ENCODE measurements at places on chromosomes 5 and 9. TPM values are rescaled to one million over a fixed set of nuclear protein-coding genes. Genes with fewer than 3 reads are reported as not detected.

- H3K27me3 ChIP-seq = no peaks in the 10 kb centered on the region
- no peaks in the 10 kb centered on the region for H3K4me1 ChIP-seq
- H3K27ac ChIP-seq = no peak overlapping the region
- H3K36me3 ChIP-seq = no peaks in the 10 kb centered on the region
Observed at GRCh38 chr9:2059274-2059929, 44.3 kb downstream of the SMARCA2 start.

- no peak for DNase-seq
- H3K27me3 ChIP-seq = no peaks in the 10 kb centered on the region
- no peaks in the 10 kb centered on the region for H3K4me1 ChIP-seq
- H3K36me3 ChIP-seq = no peaks in the 10 kb centered on the region
- no peak overlapping the region for H3K4me3 ChIP-seq
Observed at GRCh38 chr5:115194676-115195075, 25.0 kb upstream of the TRIM36 start.

DNA sequence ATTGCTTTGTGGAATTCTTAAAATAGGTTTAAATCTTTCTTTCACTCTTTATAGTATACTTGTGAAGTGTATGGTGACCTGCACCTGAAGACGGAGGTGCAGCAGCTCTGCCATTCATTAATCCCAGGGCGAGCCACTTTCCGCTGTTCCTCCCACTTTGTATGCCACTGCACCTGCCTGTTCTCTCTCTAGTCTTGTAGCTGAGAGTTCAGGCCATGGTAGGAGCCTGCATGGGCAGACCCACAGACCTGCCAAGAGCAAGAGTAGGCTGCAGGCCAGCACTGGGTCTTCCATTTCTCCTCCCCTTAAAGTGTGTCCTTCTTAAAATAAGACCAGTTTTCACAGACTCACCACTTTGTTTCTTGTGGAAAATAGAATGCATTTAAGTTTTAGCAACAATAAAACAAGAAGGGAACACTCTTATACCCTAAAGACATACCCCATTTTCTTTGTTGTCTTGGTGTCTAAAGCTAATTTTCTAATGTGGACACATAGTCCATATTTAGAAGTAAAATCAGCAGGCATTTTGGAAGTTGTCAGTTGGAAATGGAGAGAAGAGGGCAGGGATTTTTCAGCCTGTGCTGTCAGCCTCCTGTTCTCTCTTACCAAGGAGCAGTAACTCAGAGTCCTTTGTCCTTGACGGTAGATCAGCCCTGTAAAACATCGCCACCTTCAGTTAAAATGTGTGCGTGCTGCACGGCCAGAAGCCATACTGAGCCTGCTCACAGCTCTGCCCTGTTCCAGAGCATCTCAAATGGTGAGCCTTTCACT, 103.2 kb downstream of the SNCAIP start:
- no peak for DNase-seq
- no peaks in the 10 kb centered on the region for H3K36me3 ChIP-seq
- peaks cover 4% of the 10 kb centered on the region for H3K4me1 ChIP-seq
- H3K27ac ChIP-seq = no peak overlapping the region
- H3K27me3 ChIP-seq = no peaks in the 10 kb centered on the region

DNA sequence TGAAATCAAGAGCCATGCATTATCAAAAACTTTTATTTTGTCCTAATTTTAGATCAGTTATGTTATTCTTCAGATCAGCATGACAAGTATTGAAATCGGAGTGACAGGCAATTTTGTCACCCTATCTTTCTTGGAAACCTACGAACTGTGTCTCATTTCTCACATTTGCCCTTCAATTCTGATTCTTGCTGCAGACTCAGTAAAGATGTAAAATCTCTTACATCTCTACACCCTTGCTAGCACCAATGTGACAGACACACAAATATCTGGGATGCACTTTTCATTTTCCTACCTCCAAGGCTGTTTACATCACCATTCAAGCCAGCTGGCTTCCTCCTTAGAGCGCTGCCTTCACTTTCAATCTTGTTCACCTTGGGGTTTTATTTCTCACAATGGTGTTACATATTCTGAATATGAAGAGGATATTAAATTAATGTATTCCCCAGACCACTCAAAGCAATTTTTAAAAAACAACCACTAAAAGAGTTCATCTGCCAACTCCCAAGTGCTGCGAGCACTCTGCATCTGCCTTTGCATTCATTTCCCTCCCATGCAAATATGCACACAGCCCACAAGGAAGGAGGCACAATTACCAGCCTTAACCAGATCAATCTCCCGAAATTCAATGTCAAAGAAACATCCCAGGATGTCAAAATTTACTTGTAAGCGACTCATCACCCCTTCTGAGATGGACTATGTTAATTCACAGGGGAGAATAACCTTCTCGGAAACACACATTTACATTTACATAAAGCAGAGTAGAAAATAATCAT, 164.3 kb downstream of the ENC1 start:
- no peak for DNase-seq
- no peaks in the 10 kb centered on the region for H3K36me3 ChIP-seq
- H3K4me3 ChIP-seq = no peak overlapping the region
- no peaks in the 10 kb centered on the region for H3K4me1 ChIP-seq

DNA sequence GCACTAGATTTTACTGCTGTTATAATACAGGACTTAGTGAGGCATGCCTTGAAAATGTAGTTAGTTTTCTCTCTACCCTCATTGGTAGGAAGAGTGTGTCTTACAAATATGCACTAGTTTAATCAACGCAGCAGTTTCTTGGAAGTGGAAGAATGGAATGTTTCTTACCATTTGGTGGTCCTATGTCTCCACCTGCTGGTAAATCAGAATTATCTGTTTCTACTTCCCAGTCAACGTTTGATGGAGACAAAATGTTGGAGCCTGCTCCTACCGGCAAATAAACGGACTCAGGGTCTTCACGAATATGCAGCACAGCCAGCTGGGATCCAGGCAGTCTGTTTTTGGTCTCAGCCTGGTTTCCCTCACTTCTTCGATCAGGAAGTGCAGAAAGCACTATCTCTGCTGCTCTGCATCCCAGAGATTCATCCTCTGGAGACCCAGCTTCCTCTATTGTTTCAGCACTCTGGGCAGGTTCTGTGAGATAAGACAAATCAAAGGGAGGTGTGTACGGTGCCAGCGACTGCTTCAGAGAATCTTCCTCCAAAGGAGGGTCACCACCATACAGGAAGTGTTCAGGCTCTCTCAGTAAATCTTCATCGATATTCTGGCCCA, 59.5 kb upstream of the PCA3 start:
- DNase-seq = no peak
- H3K4me3 ChIP-seq = no peak overlapping the region
- no peak overlapping the region for H3K27ac ChIP-seq
- H3K27me3 ChIP-seq = no peaks in the 10 kb centered on the region

DNA sequence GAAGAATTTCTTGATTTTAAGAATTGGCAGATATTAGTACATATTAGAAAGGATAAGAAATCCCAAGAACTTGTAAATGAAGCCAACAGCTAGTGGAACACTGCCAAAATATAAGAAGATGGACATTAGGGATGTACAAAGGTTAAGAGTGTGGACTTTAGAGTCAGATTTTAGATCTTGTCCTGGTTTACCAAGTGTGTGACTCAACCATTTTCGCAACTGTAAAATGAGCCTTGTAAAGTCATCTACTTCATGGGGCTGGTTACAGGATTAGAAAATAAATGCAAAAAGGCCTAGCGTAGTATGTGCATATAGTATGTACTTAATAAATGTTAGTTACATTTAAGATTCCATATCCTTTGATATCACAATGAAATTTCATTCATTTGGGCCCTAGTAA, 260.0 kb downstream of the RAB3C start:
- no peaks in the 10 kb centered on the region for H3K27me3 ChIP-seq
- no peaks in the 10 kb centered on the region for H3K36me3 ChIP-seq
- no peak overlapping the region for H3K4me3 ChIP-seq
- no peaks in the 10 kb centered on the region for H3K4me1 ChIP-seq

DNA sequence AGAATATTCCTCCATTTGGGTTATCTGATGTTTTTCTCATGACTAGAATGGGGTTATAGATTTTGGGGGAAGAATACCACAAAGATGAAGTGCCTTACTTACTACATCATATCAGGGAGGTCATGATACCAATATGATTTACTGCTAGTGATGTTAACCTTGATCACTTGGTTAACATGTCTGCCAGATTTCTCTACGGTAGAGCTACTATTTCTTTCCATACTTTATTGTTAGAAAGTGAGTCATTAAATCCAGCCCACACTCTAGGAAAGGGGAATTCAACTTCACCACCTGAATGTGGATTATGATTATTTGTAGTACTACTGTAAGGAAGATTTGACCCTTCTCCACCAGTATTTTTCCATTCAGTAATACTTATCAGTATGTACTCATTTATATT, 64.7 kb downstream of the UBE2R2 start:
- H3K4me1 ChIP-seq = peaks cover 53% of the 10 kb centered on the region
- H3K4me3 ChIP-seq = no peak overlapping the region
- no peaks in the 10 kb centered on the region for H3K36me3 ChIP-seq
- no peaks in the 10 kb centered on the region for H3K27me3 ChIP-seq

- no peaks in the 10 kb centered on the region for H3K36me3 ChIP-seq
- no peak overlapping the region for H3K4me3 ChIP-seq
- H3K4me1 ChIP-seq = peaks cover 4% of the 10 kb centered on the region
- no peaks in the 10 kb centered on the region for H3K27me3 ChIP-seq
- DNase-seq = no peak
Observed at GRCh38 chr9:20404192-20404813, 218.0 kb downstream of the MLLT3 start.

DNA sequence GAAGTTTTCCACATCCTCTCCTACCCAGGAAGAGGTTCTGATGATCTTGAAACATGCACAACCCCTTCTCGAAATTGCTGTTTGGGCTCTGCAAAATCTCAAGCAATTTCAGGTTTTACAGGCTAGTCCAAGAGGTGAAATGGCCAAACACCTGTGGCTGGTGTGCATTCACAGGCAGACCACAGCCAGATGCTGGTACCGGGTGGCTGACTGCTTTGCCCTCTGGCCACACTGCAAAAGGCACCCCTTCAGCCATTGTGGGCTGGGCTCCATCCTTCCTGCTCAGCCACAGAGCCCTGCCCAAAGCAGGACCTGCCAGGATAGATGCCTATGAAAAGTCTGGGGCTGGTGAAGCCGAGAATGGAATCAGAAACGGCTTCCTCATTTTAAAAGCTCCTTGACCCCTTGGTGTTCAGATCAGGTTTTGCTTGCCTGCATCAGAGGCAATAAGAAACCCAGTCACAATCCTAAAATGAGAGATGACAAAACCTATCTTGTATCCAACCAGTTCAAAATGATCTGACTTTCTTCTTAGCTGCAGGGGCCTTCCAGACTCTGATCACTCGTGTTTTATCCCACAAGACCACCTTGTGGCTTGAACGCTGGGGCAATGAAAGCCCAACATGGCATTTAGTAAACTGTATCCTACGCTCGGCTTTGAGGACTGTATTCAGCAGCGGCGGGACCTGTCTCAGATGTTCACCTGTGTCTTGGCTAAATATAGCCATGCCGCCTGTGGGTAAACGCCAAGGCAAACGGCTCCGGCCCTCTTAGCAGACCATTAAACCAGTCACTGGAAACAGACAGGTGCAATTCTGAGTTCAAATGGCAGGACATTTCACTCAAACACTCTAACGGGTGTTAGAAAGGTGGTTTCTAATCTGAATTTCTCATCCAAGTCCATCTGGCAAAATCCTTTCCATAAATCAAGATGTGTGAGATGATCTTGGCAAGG, 49.6 kb downstream of the EPB41L4B start:
- no peak overlapping the region for H3K27ac ChIP-seq
- no peak for DNase-seq
- H3K27me3 ChIP-seq = no peaks in the 10 kb centered on the region
- no peak overlapping the region for H3K4me3 ChIP-seq
- no peaks in the 10 kb centered on the region for H3K4me1 ChIP-seq

GRCh38 chr9:124038790-124039633, 27.4 kb downstream of the LHX2 start:
- H3K27me3 ChIP-seq = no peaks in the 10 kb centered on the region
- H3K27ac ChIP-seq = no peak overlapping the region
- no peak for DNase-seq
- no peak overlapping the region for H3K4me3 ChIP-seq
- peaks cover 20% of the 10 kb centered on the region for H3K4me1 ChIP-seq
- H3K36me3 ChIP-seq = no peaks in the 10 kb centered on the region

DNA sequence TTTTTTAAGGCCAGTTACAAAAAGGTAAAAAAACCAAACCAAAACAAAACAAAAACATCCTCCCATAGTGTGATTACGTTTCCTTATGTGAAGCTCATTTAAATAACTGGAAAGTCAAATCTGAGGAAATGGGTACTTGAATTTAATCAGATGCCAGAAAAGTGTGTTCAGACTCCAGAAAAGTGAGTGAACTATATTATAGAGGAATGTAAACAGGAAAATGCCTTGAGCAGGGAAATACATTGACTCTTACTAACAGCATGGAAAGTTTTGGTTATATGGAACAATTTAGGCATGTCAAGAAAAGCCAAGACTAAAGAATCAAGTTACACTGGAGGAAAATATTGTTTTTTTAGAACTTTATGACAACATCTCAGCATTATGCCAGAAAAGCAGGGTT, 37.8 kb upstream of the RNF20 start:
- DNase-seq = no peak
- H3K36me3 ChIP-seq = no peaks in the 10 kb centered on the region
- no peak overlapping the region for H3K27ac ChIP-seq
- no peak overlapping the region for H3K4me3 ChIP-seq
- no peaks in the 10 kb centered on the region for H3K4me1 ChIP-seq

DNA sequence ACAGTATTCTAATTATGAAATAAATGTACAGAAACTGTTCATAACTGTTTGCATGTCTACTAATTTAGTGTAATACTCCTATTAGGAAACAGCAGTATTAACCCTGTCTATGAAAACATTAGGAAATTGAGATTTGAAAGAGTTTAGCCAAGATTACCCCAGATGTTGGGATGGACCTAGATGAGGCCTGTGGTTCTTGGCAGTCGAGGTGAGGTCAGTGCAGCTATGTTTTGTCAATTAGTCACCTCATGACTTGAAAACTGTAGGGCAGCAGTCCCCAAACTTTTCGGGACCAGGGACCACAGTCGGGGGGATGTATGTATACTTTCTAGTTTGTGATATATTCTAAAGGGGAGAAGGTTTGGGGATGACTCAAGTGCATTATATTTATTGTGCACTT, 4.7 kb downstream of the LNPEP start:
- no peaks in the 10 kb centered on the region for H3K36me3 ChIP-seq
- no peaks in the 10 kb centered on the region for H3K27me3 ChIP-seq
- H3K27ac ChIP-seq = no peak overlapping the region
- DNase-seq = no peak
- H3K4me3 ChIP-seq = no peak overlapping the region

GRCh38 chr5:53603009-53603687, 42.7 kb downstream of the NDUFS4 start:
- no peak overlapping the region for H3K4me3 ChIP-seq
- H3K36me3 ChIP-seq = no peaks in the 10 kb centered on the region
- peaks cover 11% of the 10 kb centered on the region for H3K4me1 ChIP-seq
- no peaks in the 10 kb centered on the region for H3K27me3 ChIP-seq
- H3K27ac ChIP-seq = no peak overlapping the region

Gene PPP3R2
- not detected for total RNA-seq

Gene RACK1
- total RNA-seq = 3,043 TPM

Gene C9orf85
- total RNA-seq = 5.4 TPM

Gene PDCD1LG2
- total RNA-seq = 1.2 TPM

Gene LCNL1
- 2.0 TPM for total RNA-seq

Gene TXN
- total RNA-seq = 162 TPM

Measured in vagina (tissue), 2 donors.